ENCODE measurements at places on chromosomes 1 and 21.

GRCh38 chr1:40014253-40014706 is 26.2 kb upstream of the CAP1 start:
- no peak for DNase-seq

DNA sequence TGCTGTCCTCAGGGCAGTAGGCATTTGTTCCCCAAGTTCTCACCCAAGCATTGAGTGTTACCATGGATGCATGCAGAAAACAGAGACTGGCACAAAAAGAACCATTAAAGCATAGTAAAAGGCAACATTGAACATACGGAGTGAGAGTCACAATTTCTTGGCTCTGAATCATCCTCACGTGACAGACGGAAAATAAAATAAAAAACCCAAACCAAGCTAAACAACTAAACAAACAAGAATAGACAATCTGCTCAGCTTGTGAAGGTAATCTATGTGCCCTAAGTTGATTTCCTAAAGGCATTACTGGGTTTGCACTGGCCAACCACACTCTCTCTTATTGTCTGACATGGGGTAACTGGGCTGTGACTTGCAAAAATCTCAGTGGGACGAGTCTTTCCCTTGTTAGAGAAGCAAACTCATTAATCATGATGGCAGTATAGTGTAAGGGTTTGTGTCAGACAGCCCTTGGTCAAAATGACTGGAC is 306.0 kb downstream of the ASTN1 start:
- no peak for DNase-seq

DNA sequence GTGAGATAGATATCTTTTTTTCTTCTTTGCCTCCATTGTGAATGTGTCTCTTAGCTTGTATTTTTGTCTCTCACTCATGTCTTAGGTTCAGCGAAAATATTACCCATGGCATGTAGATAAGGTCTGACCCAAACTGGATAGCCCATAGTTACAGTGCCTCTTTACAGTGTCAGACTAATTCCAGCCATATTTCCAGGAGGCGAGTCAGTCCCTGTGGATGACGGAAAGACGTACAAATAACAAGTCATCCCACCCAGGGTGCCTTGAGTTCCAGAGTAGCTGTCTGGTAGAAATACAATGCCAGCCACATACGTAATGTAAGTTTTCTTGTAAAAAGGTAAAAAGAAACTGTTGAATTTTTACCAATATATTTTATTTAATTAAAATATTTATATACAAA is 157.3 kb downstream of the ZNF281 start:
- no peak for DNase-seq

- no peak for DNase-seq
Observed at GRCh38 chr1:207578796-207579435, 66.0 kb upstream of the CR1L start.

- no peak for DNase-seq
Observed at GRCh38 chr1:159181328-159182024, 10.1 kb downstream of the CADM3 start.
